CD8-positive, alpha-beta memory T cell (primary cell): ENCODE measurements at places on chromosomes 16 and 17. TPM values are rescaled to one million over a fixed set of nuclear protein-coding genes. Genes with fewer than 3 reads are reported as not detected.

DNA sequence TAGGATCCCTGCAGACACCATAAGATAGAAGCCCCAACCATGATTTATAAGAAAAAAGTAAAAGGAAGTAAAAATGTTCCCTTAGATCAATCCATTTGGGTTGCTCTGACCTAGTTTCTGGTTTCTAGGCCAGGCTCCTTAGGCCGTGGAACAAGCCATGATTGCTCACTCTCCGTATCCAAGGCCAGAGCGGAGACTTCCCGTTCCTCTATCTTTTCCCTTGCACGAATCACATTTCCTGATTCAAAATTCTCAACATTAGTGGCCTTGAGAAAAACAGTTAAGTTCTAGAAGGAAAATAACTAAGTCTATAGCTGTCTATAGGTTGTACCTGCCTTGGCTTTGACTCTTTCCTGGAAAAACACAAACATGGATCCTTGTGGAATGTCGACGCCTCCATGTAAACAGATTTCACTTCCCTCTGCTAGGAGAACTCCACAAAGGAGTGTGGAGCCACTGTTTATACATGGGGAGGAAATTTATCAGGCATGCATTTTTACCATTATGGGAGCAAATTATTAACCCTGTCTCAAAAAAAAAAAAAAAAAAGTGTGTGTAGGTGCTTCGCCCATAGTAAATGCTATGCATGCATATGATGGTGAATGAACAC is 149.6 kb downstream of the ZFHX3 start:
- DNase-seq, result no peak

APOBR gene
- total RNA-seq, result 8.0 TPM

SCO1 gene
- 45.5 TPM for total RNA-seq

- no peak for DNase-seq
These were observed 54.5 kb upstream of the HLF start for GRCh38 chr17:55210292-55210691.

DNA sequence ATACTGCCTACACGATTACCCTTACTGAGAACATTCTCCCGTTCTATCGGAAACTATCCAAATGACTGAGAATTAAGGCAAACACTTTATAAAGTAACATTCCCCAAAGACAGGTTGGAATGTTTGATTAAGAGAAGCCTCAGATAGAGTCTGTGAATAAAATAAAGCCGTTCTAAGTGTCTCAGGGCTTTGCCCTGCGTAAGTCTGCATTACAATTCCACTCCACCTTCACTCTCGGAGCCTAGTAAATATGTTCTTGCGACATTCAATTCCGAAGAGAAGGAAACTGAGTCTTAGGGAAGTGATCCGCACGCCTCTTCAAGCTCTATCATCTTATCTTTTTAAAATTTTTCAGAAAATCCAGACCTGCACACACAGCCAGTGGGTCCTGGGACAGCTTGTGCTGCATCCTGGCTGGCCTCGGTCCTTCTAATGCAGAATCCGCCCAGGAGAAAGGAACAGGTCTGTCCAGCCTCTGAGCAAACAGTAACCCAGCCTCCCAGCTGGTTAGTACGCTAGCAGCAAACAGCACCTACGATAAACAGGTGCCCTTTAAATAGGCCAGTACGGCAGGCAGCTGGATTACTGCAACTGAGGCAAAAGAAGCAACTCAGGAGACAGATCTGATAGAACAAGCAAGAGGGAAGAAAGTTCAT is 254.1 kb upstream of the IRX3 start:
- no peak for DNase-seq

GRCh38 chr16:82044585-82044911 is 9.5 kb downstream of the HSD17B2 start:
- no peak for DNase-seq

DNA sequence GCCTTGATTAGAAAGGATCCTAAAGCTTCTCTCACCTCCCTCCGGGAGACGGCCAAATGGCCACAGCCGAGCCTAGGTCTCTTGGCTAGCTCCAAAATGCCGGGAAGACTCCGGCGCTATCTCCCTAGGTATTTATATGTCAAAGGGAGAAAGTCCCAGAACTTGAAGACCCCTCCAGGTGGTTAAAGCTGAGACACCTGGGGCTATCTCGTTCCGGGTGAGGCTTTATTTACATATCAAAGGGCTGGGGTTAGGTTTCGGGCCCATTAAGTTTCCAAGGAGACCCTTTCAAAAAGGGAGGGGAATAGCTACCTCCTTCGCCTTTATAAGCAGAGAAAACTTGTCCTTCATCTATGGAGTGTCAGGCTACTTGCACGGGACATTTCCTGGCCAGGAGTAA is 70.9 kb upstream of the KIFC3 start:
- DNase-seq, result no peak

DNA sequence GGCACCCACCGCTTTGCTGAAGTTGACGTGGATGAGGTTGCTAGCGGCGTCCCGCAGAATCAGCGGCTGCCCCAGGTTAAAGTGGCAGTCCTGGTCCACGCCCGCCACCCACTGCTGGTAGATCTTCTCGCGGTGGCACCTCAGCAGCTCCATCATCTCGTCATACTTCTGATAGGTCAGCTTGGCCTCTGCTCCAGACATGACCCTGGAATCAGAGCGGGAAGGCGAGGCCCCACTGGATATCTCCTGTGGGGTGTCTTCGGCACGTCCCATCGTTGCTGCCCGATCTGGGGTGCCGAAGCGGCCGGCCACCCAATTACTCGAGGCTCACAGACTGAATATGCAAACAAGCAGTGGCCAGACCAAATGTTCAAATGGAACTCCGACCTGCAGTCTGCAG is 16.5 kb downstream of the DNAH17 start:
- no peak for DNase-seq
